ENCODE measurements at places on chromosomes 2 and 18.
A peak's percentile ranks its signal among the peaks of the same experiment; 100 is the strongest.

GRCh38 chr2:40002339-40002738 lies 223.3 kb upstream of the THUMPD2 start:
- DNase-seq = no peak

GRCh38 chr2:107697385-107697784 lies 129.3 kb upstream of the RGPD4 start:
- DNase-seq = no peak

DNA sequence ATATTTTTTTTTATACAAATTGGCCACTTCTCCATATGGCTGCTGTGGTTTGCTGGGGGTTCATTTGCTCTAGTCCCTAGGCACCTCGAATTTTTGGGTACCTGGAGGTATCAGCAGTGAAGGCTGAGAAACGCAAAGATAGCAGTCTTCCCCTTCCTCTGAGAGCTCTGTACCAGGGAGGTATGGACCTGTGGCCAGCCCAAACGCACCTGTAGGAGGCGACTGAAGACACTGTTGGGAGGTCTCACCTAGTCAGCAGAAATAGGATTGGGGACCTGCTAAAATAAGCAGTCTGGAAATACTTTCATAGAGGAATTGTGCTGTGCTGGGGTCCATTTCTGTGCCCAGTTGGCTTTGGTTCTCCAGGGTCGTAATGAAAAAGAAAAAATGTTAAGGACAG lies 292.2 kb upstream of the CYP26B1 start:
- DNase-seq = no peak

GRCh38 chr18:63763831-63764600 lies 11.2 kb upstream of the SERPINB7 start:
- no peak for DNase-seq

- DNase-seq = no peak
Observed at GRCh38 chr2:157228946-157229345, 28.6 kb upstream of the GALNT5 start.

DNA sequence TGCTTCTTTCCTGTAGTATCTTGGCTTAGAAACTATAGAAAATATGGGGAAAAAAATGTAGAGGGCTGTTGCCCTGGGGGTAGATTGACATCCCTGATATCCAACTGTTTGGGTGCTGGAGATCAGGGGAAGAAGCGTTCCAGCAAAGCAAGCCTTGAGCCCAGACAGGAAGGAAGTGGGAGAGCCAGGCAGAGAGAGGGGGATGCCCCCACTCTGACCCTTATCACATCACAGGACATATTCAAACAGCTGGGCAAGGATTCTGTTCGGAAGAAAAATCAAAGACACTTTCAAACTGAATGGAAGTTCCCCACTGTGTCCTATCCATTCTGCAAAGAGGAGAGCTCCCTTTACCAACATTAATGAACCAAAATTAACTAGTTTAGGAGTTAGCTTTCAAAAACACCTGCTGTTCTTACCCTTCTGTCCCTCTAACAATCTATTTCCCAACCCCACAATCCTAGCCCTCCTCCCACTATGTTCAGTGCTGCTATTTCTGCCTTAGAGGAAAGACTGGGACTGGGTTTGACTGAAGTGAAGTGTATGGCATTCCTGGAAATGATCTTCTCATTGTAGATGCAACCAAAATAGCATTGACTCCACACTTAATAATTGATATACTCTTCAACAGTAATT lies 16.9 kb upstream of the KCNG3 start:
- no peak for DNase-seq

DNA sequence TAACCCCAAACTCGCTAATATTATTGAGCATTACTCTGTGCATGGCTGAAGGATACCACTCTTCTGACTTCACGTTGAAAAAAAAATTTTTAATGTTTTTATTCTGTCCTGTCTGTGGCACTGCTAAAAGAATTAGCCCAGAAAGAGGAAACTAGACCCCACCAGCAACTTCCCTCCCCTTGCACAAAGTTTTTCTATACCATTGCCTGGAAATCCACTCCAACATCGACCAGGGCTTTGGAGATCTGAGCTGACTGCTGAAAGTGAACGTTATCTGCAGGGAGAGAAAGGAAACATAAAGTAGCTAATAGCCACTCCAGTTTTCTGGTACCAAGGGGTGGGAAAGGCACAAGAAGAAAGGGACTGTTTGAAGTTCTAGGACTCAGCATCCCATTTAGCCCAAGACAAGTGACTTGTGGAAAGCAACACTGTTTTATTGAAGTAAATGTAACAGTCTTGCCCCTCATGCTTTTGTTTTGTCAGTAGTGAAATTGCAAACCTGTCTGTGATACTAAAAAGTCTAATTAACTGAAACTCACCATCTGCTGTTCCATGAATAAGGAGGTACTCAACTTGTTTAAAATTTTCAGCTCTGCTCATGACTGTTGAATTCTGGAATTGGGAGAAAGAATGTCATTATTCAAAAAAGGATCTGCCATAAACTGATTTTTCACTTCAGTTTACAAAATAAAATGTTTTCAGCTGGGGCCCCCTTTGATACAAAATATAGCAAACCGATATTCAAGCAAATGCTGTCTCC lies 79.1 kb downstream of the DPP4 start:
- no peak for DNase-seq

GRCh38 chr18:10851824-10852319 lies 297.5 kb downstream of the PIEZO2 start:
- no peak for DNase-seq

- DNase-seq = no peak
Observed at GRCh38 chr2:66305718-66306117, 129.2 kb upstream of the MEIS1 start.

- DNase-seq = no peak
Observed at GRCh38 chr2:163210430-163210918, 371.9 kb upstream of the KCNH7 start.

DNA sequence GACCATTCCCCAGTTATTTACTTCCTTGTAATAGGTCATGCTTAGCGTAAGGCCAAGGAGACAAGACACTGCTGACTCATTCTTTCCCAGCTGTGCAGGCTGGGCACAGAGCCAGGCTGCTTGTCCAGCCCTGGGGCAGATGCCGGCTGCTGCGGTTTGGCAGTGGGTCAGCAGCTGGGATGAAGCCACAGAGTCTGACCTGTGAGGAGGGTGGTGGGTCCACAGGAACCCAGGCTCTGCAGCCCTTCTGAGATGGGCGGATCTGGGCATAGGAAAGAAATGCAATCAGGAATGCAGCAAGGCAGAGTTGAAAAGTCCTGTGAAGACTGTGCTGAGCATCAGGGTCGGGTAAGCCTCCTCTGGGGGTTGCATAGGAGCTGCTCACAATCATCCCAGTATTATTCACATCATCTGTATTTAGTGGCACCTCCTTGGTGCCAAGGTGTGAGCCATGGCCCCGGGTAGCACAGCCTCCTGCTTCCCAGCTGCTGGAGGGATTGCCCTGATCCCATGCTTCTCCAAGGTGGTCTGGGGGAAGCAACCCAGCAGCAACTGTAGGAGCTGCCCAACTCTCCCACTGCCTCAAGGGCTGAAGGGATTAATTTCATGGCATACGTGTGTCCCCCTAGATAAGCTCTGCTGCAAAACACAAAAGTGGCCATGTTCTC lies 139.0 kb downstream of the DDX1 start:
- no peak for DNase-seq

- no peak for DNase-seq
Observed at GRCh38 chr2:120029672-120030640, 17.1 kb downstream of the EPB41L5 start.

DNA sequence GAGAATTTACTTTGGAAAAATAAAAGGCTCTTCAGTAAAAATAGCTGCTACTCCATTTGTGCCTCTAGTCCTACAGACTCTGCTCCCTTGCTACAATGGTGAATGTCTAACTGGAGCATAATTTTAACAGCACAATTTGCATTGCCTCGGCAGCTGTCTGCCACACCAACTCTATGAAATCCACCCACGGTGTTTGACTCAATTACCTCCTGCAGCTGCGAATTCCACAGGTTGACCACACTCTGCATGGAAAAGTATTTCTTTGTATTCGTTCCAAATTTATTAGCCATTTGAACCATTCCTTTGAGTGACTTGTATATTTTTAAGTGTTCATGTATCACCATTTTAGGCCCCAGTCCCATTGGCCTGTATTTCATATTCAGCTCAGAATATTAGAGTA lies 182.1 kb upstream of the CCDC68 start:
- no peak for DNase-seq

- no peak for DNase-seq
Observed at GRCh38 chr2:144712550-144712940, 192.6 kb upstream of the ZEB2 start.

DNA sequence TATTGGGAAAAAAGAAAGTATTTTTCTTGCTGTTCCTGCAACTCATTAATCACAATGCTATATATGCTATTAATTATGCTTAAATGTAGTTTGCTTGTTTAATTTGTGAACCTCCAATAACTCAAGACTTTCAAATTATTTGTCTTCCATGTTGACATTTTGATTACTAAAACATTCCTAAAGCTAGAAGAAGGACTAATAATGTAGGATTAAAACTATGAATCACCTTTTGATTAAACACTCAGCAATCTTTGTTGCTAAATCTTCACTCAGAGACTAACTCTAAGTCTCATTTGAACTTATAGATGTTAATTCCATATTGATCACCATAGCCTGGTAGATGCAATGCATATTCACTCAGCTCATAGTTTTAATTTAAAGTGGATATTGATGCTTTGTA lies 524.6 kb upstream of the ZEB2 start:
- no peak for DNase-seq

DNA sequence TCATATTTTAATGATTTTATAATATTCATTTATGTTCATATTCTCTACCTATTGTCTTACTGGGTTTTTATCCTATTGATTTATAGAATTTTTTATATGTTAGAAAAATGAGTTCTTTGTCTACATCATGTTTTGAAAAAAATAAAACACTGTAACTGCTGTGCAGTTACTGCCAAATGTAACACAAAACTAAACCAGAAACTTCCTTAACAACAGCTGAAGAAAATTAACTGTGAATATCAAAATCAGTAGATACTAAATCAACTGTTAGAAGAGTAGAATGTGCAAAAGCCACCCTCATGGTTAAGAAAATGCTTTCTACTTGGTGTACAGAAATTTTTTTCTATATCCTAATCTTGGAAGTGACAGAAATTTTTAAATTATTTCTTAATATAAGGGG lies 69.5 kb downstream of the PTRHD1 start:
- DNase-seq = no peak

- DNase-seq = no peak
Observed at GRCh38 chr2:178128836-178129630, 16.8 kb downstream of the RBM45 start.

DNA sequence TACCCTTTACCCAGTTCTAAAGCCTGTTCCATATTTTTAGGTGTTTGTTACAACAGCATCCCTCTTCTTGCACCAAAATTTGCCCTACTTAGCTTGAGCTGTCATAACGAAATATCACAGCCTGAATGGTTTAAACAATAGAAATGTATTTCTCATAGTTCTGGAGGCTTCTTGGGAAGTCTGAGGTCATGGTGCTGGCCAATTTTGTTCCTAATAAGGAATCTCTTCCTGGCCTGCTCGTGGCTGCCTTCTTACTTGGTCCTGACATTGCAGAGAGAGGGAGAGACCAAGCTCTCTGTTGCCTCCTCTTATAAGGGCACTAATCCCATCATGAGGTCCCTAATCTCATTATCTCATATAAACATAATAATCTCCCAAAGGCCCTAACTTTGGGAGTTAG lies 267.8 kb downstream of the PID1 start:
- no peak for DNase-seq

- no peak for DNase-seq
Observed at GRCh38 chr2:9256147-9256546, 49.5 kb downstream of the ASAP2 start.

DNA sequence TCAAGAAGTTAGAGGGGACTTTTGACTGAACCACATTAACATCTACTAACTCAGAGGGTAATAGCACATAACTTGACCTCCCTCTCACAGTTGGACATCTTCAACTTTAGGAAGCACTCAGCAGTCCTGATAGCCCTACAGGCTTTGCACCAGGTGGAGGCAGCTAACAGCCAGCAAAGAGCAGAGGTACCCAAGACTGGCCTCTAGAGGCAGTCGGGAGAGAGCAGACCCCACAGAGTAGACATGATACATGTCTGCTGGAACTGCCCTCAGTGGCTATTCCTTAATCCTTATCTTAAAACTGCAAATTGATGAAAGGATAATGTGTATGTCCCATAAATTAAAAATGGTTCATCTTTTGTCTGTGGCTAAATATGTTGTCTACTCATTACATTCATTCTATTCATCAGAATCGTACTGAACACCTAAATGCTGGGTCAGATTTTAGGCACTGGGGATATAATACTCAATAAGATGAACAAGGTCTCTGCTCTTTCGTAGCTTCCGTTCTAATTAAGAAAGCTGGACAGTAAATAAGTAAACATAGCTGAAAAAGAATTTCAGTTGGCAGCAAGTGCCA lies 49.8 kb downstream of the CAB39 start:
- peak; percentile 23 for DNase-seq

DNA sequence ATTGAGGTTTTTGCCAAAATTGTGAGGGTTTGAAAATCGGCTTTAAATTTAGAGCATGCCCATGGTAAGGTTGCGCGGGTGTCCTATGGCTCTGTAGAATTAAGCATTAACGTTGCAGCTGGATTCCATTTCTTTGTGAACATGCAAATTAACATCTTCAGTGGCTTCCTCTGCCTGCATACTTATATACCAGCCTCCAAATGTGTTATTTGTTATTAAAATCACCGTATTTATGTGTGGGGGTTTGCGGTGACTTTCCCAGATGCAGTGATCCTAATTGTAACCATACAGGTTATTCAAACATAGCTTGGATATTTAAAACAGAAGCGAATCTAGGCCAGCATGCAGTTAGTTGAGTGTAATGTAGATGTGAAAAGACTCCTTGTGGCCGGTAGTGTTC lies 80.2 kb downstream of the TGOLN2 start:
- DNase-seq = no peak

GRCh38 chr18:77055429-77056300 lies 76.9 kb downstream of the MBP start:
- no peak for DNase-seq
